ENCODE measurements at places on chromosomes 12 and 14.
A peak's percentile ranks its signal among the peaks of the same experiment; 100 is the strongest.

GRCh38 chr12:109596418-109597244 lies 23.0 kb downstream of the MVK start:
- no peak for DNase-seq

GRCh38 chr12:12087693-12088034 lies 16.9 kb downstream of the BCL2L14 start:
- DNase-seq, result no peak

- DNase-seq, result peak; percentile 72
Observed at GRCh38 chr14:105388110-105388951, 10.0 kb upstream of the TEX22 start.

GRCh38 chr14:93821051-93821450 lies 32.8 kb upstream of the PRIMA1 start:
- peak; percentile 54 for DNase-seq

- no peak for DNase-seq
Observed at GRCh38 chr12:30219047-30219446, 435.3 kb upstream of the TMTC1 start.

DNA sequence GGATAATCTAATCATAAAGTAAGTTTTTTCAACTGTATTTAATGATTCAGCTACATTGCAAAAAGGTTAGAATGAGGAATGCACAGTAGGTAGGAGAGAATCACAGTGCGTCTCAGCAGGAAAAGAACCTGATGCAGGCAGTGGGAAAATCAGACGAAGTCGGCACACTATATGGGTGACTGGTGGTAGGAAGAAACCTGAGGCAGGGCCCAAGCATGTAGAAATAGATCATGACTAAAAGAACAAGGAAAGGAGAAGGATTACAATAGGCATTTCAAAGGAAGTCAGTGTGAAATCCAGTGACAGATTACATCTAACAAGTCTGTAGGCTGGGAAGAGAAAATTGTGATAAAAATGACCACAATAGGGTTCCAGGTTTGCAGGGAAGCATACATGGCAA lies 267.0 kb downstream of the MED13L start:
- DNase-seq, result no peak

DNA sequence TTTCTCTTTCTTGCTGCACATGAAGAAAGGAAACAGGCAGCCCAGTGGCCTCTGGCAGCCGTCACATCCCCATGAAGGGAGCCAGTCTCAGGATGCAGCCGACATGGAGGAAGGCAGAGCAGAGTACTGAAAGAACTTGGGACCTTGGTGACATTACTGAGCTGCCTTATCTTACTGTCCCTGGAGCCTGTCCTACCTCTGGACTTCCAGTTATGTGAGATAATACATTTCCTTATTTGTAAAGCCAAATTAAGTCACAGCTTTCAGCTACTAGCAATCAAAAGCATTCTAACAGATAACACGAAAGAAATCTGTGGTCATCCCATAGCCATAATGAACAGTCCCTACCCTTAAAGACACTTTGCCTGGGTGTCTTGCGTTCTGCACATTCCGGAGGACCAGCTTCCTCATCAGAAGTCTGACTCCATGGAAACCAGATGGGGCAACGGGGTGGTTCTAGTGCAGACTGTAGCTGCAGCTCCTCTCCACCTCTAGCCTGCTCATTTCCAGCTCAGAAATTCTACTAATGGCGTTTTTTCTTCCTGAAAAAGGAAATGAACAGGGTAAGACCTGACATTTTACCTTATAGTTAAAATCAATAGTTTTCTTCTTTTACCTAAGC lies 7.8 kb upstream of the EGLN3 start:
- DNase-seq, result no peak

- peak; percentile 57 for DNase-seq
Observed at GRCh38 chr12:52903855-52904508, 894 bp downstream of the KRT8 start.

GRCh38 chr12:54371328-54372112 lies 7.2 kb upstream of the GPR84 start:
- peak; percentile 90 for DNase-seq

DNA sequence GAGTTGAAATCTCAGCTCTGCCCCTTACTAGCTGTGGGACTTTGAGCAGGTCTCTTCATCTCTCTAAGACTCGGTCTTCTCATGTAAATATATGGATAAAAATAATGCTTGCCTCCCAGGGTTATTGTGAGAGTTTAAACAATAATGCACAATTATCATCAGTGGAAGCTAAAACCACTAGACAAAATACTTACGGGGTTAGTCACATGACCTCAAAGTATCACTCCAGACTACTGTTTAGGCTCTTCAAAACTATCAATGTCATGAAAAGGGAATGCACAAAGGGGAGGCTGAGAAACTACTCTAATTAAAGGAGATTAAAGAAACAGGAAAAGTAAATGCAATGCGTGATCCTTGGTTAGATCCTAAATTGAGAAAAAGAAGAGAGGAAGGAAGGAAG lies 24.5 kb upstream of the TSPAN11 start:
- no peak for DNase-seq

DNA sequence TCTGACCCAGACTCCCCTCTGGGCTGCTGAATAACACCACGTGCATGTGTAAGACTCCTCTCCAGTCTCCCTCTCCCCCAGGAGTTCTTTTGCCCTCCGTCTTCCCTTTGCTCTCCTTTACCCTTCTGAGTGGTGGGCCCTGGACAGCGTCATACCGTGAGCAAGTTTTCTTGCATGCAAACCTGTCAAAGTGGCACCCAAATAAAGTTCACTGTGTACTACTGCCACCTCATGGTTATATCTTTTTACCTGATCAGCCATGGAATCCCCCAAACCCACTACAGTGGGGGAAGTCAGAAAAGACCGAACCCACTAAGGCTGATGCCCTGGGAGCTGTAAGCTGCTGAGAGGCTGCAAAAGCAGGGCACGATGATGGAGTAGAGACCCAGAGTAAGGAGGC lies 131.1 kb upstream of the VRK1 start:
- DNase-seq, result no peak

- no peak for DNase-seq
Observed at GRCh38 chr12:996881-997280, 5.9 kb downstream of the ERC1 start.

- DNase-seq, result peak; percentile 82
Observed at GRCh38 chr12:94532490-94533422, 73.1 kb upstream of the CEP83 start.

DNA sequence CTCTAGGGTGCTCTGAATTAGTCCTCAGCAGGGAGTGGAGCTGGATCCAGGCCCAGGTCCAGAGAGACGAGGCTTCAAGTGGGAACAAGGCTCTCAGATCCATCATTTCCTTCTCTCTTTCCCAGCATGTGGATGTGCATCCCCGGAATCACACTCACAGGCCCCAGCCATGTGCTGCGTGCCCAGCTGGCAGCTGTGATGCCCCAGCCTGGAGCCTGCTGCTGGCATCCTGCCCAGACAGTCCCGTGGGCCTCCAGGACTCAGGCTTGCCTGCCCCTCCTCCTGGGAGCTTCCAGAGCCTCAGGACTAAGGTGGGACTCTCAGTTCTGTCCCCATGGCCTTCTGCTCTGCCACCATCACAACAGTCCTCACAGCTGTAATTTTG lies 6.2 kb upstream of the KRT84 start:
- DNase-seq, result peak; percentile 84

- DNase-seq, result peak; percentile 91
Observed at GRCh38 chr12:25958428-25959070, at the start of gene RASSF8. RASSF8 (plus strand) TSS chr12:25958682; CDS start chr12:26055344, 96,662 bp downstream.

DNA sequence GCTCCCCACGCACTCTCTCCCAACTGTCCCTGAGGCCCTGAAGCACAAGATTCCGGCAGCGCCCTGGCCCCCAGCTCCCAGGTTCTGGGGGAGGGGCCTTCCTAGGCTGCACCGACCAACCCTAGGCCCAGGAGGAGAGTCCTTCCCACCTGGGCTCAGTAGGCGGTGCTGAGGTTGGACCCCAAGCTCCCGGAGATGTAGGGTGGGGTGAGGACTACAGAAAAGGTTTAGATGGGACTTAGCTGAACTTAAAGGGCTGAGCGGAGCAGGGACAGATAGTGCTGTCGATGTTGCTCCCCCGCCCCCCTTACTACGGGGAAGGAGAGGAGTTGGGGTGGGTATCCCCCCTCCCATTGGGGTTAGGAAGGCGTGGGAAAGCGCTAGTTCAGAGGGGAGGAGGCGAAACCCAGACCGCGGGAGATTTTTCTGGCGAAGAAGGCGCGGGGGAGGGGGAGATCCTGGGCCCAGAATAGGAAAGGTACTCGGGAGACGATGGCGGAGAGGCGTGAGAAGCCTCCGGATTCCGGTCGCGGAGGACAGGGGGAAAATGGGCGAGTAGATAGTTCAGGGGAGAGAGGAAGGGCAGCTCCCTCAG lies 4.2 kb upstream of the BAZ2A start:
- DNase-seq, result peak; percentile 55

DNA sequence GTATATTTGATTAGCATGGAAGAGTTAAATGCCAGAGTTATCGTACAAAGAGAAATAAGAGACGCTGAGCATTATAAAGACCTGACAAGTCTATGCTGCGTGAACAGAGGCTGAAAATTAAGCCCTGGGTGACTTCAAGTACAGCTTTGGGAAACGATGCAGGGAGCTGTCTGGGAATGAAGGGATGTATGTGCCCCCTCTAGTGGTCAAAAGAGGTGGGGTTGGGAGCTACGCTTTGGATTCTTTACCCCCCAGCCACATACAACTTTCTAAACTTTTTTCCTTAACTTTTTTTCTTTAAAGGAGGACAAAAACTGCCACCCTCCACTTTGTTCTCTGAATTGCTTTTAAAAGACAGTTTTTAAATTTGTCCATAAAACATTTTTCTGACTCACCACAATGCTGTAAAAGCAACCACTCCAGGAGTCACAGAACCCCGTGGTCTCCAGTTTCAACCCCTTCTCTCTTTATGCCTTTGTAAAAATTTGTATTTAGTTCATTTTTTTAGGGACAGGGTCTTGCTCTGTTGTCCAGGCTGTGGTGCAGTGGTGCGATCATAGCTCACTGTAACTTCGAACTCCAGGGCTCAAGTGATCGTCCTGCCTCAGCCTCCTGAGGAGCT lies 59.4 kb downstream of the ZNF664 start:
- DNase-seq, result peak; percentile 86

GRCh38 chr14:95496690-95497259 lies 19.7 kb downstream of the SYNE3 start:
- peak; percentile 94 for DNase-seq

GRCh38 chr12:123055281-123055766 lies 74.8 kb downstream of the ARL6IP4 start:
- peak; percentile 71 for DNase-seq

- DNase-seq, result no peak
Observed at GRCh38 chr12:47352067-47352466, 272.3 kb upstream of the AMIGO2 start.

DNA sequence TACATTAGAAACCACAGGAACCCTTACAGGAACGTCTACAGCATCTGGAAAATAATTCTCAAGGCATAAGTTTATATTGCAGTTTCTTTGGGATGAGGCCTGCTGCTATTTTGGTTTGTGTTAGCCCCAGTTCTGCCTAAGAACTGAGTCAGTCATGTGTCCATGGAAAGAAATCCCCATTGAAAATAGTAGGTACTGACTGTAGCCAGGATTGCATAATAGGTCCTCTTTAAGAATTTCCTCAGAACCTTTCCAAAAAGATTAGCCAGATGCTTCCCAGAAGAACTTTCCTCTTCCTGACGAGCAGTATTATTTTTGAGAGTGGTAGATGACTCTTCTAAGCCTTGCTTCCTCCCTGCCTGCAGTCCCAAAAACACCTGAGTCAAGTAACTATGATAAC lies 52.6 kb downstream of the RASSF8 start:
- DNase-seq, result peak; percentile 14

DNA sequence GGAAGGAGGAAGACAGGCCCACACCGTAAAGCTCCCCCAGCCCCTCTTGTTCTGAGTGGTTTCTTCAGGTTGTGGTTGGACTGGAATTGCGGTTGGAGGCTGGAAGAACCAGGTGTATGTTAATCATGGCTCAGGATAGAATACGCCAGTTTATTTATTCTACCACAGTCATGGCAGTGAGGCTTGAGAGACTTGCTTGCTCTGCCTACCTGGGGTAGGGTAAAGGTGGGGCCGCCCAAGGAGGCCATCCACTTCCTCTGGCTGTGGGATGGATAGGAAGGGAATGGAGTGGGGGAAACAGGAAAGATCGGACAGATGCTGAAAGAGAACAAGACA lies 8.1 kb downstream of the SHMT2 start:
- DNase-seq, result no peak

DNA sequence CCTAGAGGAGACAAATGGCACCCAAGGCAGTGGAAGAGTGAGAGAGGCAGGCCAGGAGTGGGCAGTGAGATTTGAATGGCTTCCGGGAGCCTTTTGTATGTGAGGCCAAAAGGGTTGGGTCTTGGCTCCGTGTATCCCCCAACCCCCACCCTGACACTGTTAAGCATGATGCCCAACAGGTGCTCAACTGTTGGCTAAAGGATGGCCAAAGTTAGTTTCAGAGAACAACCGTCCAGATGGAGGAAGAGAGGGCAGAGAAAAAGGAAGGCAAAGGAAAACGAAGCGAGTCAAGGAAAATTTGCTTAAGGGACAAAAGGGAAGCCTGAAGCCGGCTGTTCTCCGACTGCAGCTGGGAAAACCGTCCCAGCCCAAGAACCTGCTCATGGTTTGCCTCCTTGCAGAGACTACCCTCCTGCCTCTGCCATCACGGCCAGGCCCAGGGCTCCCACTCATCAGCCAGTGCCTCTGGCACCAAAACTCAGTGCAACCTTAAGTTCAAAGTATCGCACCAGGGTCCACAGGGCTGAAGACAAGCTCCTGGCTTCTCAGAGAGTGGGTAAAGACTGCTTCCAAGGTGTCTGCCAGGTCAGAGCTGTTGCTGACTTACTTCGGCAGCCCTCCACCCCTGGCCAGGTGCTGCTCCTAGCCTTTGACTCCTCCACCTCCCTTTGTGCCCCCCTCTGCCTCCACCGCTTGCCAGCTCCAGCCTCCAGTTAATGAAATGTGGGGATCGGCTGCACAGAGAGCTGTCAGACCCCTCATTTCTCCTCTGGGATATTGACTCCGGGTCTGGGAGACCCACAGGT lies 4.2 kb upstream of the C1QL4 start:
- DNase-seq, result no peak

GRCh38 chr12:113263431-113263963 lies 42.2 kb downstream of the TPCN1 start:
- DNase-seq, result no peak

- peak; percentile 9 for DNase-seq
Observed at GRCh38 chr12:88628856-88629509, 48.7 kb upstream of the KITLG start.

- no peak for DNase-seq
Observed at GRCh38 chr12:48681399-48681709, 684 bp downstream of the KANSL2 start.

- no peak for DNase-seq
Observed at GRCh38 chr12:111386885-111387284, 18.0 kb upstream of the PHETA1 start.

- no peak for DNase-seq
Observed at GRCh38 chr12:124460771-124461170, 106.6 kb downstream of the NCOR2 start.

GRCh38 chr12:47328831-47329545 lies 249.2 kb upstream of the AMIGO2 start:
- DNase-seq, result no peak

DNA sequence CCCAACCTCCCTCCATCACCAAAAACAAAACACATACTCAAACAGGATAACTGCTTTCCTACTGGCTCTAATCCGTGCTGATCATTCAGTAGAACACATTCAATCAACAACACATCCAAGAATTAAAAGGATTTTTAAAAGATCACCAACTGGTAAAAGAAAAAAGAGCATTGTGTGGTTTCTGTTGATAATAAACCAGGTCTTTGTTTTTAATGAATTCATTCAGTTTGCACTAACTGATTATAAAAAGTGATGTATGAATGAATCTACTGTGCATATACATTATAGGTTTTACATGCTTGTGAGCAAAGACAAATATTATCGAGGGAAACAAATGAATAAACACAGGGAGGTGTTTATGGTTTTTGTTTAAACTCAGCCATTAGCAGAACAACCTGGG lies 55.1 kb downstream of the CIT start:
- no peak for DNase-seq

GRCh38 chr14:99237288-99237687 lies 34.7 kb downstream of the BCL11B start:
- no peak for DNase-seq
